ENCODE measurements at places on chromosomes 16 and 17.

GRCh38 chr17:82272495-82273326 is 789 bp downstream of the CSNK1D start:
- no peak for DNase-seq

- DNase-seq, result no peak
Measured at GRCh38 chr17:2852729-2853282, 56.6 kb downstream of the RAP1GAP2 start.

DNA sequence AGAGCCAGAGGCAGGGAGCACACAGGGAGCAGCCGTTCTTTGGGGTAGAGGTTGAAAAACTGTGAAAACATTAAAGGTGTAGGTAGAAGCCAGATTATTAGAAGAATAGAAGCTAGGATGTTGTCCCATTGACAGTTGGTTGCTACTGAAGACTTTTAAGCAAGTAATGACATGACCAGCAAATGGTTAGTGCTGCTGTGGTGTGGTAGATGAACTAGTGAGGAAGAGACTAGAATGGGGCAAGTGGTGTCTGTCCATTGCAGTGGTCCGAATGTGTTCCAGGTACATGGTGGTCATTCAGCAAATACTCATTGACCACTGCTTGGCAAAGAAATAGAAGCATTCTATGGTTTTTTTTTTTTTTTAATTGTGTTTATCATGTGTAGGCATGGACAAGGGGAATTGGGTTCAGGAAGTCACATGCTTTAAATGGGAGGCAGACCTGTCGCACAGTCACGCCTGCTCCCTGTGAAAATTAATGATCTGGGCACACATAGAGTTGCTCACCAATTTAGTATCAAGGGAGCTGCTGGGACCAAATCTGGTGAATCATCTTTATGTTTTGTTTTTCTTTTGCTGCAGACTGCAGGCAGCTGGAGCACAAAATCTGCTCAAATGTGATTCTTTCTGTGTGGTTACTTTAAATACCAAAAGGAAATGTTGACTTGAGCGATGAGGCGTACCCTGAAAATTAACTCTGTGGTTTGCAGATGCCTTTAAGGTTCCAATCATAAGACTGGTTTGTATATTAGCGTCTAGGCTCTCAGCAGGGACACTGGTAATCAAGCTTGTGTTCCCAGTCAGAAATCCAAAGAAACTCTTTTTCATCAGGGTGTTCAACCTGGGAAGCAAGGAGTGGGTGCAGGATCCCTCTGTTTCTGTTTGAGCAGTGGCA is 30.7 kb downstream of the YPEL2 start:
- no peak for DNase-seq

DNA sequence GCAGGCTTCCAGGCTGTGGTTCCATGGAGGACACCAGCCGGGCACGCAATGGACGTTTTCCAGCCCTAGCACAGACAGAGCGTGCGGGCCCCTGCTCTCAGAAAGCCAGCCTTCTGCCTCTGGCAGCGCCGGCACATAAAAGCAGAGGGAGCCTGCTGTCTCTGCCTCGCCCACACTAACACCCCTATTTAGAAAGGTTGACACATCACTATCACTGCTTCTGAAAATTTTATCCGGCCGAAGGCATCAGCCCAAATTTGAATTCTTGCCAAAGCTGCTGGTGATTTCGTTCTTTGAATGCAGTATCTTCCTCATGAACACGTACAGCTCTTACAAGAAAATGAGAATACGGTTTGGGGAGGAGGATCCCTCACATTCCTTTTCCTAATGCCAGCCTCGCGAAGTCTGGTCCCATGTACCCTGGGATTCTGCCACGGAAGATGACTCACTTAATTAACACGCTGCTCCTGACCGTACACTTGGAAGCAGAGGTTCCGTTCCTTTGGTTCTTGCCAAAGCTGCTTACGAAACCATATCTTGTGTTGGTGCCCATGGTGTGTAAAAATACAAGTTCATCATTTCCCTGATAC is 1.3 kb upstream of the RAB11FIP3 start:
- no peak for DNase-seq

DNA sequence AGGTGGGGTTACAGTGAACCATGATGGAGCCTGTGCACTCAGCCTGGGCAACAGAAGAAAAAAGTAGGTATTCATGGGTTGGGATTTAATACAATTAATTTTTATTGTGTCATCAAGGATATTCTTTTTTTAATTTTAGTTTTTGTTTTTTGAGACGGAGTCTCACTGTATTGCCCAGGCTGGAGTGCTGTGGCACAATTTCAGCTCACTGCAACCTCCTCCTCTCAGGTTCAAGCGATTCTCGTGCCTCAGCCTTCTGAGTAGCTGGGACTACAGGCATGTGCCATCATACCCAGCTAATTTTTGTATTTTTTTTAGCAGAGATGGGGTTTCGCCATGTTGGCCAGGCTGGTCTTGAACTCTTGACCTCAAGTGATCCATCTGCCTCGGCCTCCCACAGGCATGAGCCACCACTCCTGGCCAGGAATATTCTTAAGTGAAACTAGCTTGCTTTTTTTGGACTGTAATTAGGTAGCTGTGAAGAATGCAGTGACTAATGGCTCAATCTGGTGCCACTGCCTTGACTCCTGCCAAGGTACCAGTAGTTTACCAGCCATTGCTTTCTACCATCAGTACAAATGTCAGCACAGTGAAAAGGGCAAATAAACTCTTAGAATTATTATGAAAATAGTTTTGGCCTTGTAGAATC is 4.8 kb downstream of the PPM1D start:
- no peak for DNase-seq

- no peak for DNase-seq
Measured at GRCh38 chr16:59339871-59340270, 605.8 kb upstream of the GOT2 start.

DNA sequence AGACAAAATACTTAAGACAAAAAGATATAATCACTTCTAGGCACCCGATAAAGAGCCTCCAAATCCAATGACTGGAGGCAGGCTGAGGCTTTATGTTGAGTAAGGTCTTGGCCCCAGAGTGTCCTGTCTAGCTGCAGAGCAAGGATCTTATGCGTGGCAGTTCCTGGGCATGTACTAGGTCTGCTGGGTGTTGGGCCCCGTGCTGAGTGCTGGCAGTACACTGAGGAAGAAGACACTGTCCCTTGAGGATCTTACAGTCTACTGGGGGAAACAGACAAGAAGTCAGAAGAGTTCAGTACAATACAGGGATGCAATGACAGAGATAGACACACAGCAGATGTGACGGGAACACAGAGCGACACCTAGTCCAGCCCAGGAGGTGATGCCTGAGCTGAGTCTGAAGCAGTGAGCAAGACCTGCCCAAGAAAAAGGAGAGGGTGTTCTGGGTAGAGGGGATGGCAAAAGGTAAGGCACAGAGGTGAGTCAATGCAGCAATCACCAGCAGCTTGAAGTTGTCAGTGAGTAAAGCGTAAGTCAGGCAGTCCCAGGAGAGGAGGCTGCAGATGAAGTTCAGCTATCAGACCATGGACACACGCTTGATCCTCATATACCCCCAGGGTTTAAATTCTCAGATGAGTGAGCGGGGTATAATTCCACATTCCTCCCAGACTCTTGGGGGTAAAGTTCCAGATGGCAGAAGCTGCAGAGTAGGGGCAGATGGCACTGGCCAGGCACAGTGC is 18.1 kb downstream of the MAP3K14 start:
- DNase-seq, result no peak

- no peak for DNase-seq
Measured at GRCh38 chr17:74848656-74849399, 10.9 kb downstream of the GRIN2C start.

DNA sequence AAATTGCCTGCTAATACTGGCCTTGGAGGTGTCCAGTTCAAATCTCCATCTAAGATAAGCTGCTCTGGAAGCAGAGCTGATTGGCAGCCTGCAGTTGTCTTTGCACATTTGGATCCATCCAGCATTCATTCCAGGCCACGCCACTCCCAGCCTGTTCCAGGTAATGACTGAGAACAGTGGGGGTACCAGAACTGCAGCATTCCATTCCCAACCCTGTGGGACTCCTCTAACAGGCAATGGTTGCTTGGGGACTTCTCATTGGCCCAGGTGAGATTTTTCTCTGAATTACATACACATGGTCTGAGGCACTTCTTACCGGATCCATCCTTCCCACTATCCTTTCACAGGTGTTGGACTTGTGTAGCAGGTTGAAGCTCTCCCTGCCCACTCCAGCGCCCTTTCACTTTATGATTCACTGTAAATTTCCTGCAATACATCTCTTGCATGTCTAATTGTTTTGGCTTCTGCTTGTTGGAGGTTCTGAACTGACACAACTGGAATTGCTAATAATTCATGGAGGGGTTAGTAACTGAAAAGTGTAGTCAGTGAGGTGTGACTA is 206.1 kb upstream of the ZFHX3 start:
- no peak for DNase-seq

DNA sequence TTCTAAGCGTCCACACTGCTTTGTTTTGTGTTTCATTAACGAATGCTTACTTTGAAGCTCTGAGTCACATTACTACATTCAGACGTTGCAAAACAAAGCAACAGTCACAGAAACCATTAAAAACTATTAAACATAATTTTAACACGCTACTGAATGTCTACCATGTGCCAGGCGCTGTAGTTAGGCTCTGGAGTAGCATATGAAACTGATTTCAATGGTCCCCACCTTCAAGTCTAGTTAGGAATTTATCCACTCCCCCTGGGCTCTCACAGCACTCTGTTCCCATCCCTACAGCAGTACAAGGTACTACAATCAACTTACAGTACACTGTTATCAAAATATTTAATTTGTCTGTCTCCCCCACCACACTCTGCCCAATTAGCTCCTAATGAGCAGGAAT is 631 bp downstream of the UTP6 start:
- no peak for DNase-seq

GRCh38 chr17:81837641-81838040 is 2.8 kb upstream of the PPP1R27 start:
- no peak for DNase-seq

DNA sequence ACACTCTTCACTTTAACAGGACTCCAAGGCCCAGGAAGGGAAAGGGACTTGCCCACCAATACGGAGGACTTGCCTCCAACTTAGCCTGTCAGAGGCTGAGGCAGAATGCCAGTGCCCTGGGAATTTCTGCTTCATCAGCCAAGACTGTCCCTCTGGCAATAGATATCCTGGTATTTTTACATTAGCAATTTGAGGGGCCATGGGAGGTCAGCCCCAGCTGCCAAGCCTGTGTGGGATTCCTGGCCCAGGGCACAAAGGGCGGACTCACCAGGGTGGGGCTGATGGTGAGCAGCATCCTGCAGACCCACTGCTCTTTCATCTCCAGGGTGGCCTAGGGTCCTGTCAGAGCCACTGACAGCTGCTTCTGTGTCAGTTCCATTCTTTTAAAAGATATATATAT is 78.3 kb upstream of the CIBAR2 start:
- no peak for DNase-seq

GRCh38 chr17:30376621-30377452 is 1.9 kb upstream of the CPD start:
- DNase-seq, result no peak

GRCh38 chr16:78381060-78381459 is 281.6 kb downstream of the WWOX start:
- DNase-seq, result no peak

- no peak for DNase-seq
Measured at GRCh38 chr16:85840801-85841200, 41.3 kb downstream of the COX4I1 start.

DNA sequence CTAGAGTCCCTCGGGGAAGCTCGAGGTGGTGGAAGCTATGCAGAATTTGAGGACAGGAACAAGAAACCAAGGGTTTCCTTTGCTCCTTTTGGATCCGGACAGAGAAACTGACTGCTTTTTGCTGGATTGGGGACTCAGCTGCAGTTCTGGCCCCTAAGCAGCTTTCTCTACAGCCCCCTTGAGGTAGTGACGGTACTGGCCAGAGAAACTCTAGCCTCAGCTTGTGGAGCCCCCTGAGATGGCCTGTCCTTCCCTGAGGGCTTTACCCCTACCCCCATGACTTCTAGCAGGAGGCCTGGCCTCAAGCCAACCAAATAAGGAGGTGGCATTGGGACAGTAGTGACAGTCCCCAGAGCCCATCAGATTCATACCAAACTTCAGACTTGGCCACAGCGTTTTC is 118.1 kb downstream of the IRX5 start:
- DNase-seq, result no peak

GRCh38 chr17:343211-343610 is 9.4 kb downstream of the RPH3AL start:
- DNase-seq, result no peak

GRCh38 chr17:42817866-42818265 is 6.2 kb downstream of the BECN1 start:
- no peak for DNase-seq

- no peak for DNase-seq
Measured at GRCh38 chr16:26987597-26988010, 79.1 kb upstream of the C16orf82 start.

- DNase-seq, result no peak
Measured at GRCh38 chr17:76886395-76886794, 18.2 kb downstream of the MGAT5B start.

GRCh38 chr17:32483451-32484019 is 3.3 kb upstream of the CDK5R1 start:
- DNase-seq, result no peak

- no peak for DNase-seq
Measured at GRCh38 chr17:81438007-81438659, 42.9 kb downstream of the BAHCC1 start.

GRCh38 chr16:50539053-50539695 is 9.0 kb upstream of the NKD1 start:
- DNase-seq, result no peak

DNA sequence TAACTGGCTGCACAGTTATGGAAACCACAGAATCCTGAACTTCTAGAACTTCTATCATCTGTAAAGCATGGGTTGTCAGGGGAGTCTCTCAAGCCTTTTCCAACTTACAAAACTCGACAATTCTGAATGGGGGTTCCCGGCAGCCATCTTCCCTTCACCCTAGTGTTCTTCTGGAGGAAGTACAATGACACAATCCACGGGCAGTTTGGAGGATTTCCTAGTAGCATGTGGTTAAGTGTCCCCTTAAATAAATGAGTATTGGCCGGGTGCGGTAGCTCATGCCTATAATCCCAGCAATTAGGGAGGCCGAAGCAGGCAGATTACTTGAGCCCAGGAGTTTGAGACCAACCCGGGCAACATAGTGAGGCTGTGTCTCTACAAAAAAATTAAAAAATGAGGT is 2.1 kb downstream of the SLC16A6 start:
- DNase-seq, result no peak

GRCh38 chr17:37327341-37328090 is 48.3 kb upstream of the C17orf78 start:
- no peak for DNase-seq

DNA sequence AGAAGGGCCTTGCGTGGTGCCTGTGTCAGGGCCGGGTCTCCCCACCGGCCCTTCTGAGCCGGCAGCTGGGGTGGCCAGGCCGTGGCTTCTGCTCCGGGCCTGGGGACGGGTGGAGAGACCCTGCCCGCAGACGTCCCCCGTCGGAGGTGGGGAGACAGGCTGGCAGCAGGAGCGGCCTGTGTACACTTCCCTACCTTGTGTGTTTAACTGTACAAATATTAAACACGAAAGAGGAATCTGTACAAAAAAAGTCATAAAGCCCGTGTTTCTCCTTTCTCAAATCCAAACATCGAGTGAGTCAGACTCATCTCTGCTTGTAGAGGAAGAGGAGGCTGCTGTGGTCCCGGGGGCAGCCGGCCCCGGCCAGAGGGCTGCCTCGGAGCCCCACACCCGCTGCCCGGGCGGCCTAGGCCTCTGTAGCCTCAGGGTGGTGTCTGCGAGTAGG is 2.0 kb downstream of the CACNA1H start:
- DNase-seq, result no peak
